ENCODE measurements at places on chromosomes 12 and 14.

GRCh38 chr12:23290627-23291330 lies 658.7 kb downstream of the SOX5 start:
- no peak for DNase-seq

GRCh38 chr14:30204431-30204980 lies 276.9 kb upstream of the PRKD1 start:
- DNase-seq: no peak

- DNase-seq: no peak
Measured at GRCh38 chr14:54659365-54659764, 92.4 kb downstream of the SAMD4A start.

GRCh38 chr14:89416002-89416995 lies 734 bp downstream of the FOXN3 start:
- DNase-seq: peak; percentile 99

DNA sequence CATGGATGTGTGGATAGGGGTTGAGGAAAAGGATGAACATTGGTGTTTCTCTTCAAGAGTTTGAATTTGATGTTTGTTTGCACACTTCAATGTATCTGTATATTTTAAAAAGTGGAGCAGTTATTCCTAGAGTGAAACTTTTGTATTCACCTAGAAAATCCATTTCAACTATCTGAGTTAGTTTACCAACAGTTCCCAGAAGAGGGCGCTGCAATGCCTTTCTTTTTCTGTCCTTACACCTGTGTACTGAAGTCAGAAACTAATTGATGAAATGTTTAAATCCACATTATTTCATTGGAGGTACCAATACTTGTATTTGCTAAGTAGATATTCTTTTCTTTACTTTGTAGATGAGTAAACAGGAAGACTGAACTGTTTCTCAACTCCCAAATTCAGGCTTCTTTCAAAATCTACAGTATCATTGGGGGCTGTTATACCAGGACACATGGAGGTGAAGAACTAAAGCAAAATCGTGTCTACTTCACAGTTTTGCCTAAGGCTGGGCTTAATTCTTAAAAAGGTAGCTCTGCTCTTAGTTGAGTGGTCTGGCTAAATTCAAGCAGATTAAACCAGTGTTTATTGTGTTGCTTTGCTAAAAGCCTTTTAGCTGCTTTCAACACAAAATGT lies 26.6 kb upstream of the KLRB1 start:
- DNase-seq: peak; percentile 77

- DNase-seq: peak; percentile 74
Measured at GRCh38 chr14:88005050-88005481, at the start of gene GPR65. Gene GPR65, plus strand, starts transcription at chr14:88005135. Its CDS starts 5,713 bp downstream, at chr14:88010848.

GRCh38 chr12:48857278-48857994 lies 5.5 kb upstream of the DDX23 start:
- DNase-seq: no peak

DNA sequence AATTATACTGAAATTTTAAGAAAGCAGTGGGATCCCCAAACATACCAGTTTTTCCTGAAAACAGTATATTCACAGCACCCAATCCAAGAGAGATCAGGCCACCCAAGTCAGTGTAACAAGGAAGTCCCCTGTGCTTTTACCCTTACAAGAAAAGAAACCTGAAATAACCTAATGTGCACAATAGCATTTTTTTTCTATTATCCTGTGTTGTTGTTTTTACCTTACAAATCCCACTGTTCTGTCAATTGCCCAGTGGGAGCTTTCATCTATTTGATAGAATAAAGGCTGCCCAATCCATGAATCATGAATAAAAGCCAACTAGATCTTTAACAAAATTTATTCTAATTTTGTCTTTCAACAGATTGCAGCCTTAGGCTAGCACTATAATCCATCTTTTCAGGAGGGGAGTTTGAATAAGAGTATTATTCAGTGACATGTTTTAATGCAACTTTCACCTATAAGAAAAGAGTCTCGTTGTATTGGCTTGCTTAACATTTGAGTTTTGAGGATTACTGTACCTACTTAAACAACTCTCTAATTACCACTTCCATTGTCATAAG lies 457.4 kb downstream of the TRHDE start:
- no peak for DNase-seq

- DNase-seq: no peak
Measured at GRCh38 chr12:58881816-58882215, 38.5 kb downstream of the LRIG3 start.

DNA sequence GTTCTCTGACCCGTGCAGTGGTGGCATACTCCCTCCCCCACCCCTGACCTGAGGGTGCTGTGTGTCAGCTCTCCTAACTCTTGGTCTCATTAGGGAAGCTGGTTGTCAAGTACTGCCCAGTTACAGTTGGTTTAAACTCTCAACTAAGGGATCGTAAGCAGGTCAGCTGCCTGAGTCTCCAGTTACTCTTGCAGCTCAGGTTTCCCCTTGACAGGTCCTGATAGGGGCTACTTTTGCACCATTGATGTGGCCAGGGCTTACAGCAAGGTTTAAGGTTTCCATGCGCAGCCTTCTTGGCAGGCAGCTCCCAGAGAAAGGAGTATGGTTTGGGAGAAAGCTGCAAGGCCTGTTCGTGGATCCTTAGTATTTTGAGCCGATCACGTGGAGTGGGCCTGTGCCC lies 74.5 kb downstream of the ETV6 start:
- no peak for DNase-seq

- no peak for DNase-seq
Measured at GRCh38 chr14:78836777-78837176, 666.6 kb downstream of the NRXN3 start.

All from CD4-positive, alpha-beta memory T cell (primary cell).